ENCODE measurements at places on chromosomes 12 and 14. TPM values are rescaled to one million over a fixed set of nuclear protein-coding genes. Genes with fewer than 3 reads are reported as not detected.

The CLEC4C gene
- not detected for polyA plus RNA-seq

The ACVR1B gene
- 2.3 TPM for polyA plus RNA-seq

The TMTC1 gene
- 23.9 TPM for polyA plus RNA-seq

The GLIPR1L1 gene
- polyA plus RNA-seq, result not detected

The KLHL33 gene
- 0.41 TPM for polyA plus RNA-seq

The RNASE7 gene
- not detected for polyA plus RNA-seq

The DNAI7 gene
- polyA plus RNA-seq, result 0.64 TPM

The SLC7A7 gene
- 44.2 TPM for polyA plus RNA-seq

The LALBA gene
- polyA plus RNA-seq, result not detected

The MYBPC1 gene
- polyA plus RNA-seq, result 0.36 TPM

The TAS2R14 gene
- polyA plus RNA-seq, result not detected

Data from aorta (tissue), 5 donors.